ENCODE measurements at places on chromosomes 12 and 14. TPM values are rescaled to one million over a fixed set of nuclear protein-coding genes. Genes with fewer than 3 reads are reported as not detected.

Gene OR4E1
- not detected for total RNA-seq

Gene WSB2
- 73.9 TPM for total RNA-seq

Gene ACSM4
- not detected for total RNA-seq

Gene SERPINA9
- total RNA-seq: not detected

Gene SLC39A5
- total RNA-seq: not detected

Gene LAG3
- 0.14 TPM for total RNA-seq

Gene FAR2
- total RNA-seq: 7.1 TPM

Gene RD3L
- total RNA-seq: not detected

Gene MYH7
- not detected for total RNA-seq

Gene AKAP5
- total RNA-seq: 0.05 TPM

Gene JPH4
- not detected for total RNA-seq

Gene PLXNC1
- 0.05 TPM for total RNA-seq

Gene ATL1
- total RNA-seq: 1.6 TPM

Gene TDP1
- total RNA-seq: 22.9 TPM

Gene ADAMTS20
- not detected for total RNA-seq

Gene KCNMB4
- total RNA-seq: 2.0 TPM

Gene SERPINA12
- not detected for total RNA-seq

Gene ADAM21
- total RNA-seq: 1.2 TPM

Gene CAMKK2
- 20.5 TPM for total RNA-seq

Gene FOXM1
- total RNA-seq: 20.9 TPM

Gene ALG10B
- total RNA-seq: 9.2 TPM

Gene CRACR2A
- 0.78 TPM for total RNA-seq

Gene FAM222A
- total RNA-seq: 0.46 TPM

Gene PRPF40B
- total RNA-seq: 11.6 TPM

Gene ARMH4
- total RNA-seq: not detected

Gene TAS2R20
- total RNA-seq: 0.21 TPM
